ENCODE measurements at places on chromosomes 16 and 17.
A peak's percentile ranks its signal among the peaks of the same experiment; 100 is the strongest.

- no peaks in the 10 kb centered on the region for H3K4me1 ChIP-seq
- no peak overlapping the region for H3K4me3 ChIP-seq
- no peak overlapping the region for H3K27ac ChIP-seq
- no peak for DNase-seq
Observed at GRCh38 chr16:1845985-1846384, 19.0 kb downstream of the FAHD1 start.

DNA sequence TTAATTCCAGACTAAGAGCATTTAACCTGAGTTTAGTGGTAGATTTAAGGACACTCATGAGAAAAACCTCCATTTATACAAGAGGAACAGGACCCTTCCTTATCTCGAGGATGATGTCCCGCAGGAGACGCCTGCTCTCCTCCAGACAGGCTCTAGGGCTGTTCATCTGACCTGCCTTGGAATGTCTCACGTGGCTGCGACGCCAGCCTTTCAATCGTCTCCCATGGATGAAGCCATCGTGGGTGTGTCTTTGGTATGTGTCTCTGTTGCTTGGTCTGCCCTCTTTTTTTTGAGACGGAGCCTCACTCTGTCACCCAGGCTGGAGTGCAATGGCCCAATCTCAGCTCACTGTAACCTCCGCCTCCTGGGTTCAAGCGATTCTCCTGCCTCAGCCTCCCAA is 16.5 kb downstream of the CHMP6 start:
- H3K27ac ChIP-seq = no peak overlapping the region
- H3K36me3 ChIP-seq = peaks cover 7% of the 10 kb centered on the region
- DNase-seq = no peak
- H3K27me3 ChIP-seq = peaks cover 8% of the 10 kb centered on the region

DNA sequence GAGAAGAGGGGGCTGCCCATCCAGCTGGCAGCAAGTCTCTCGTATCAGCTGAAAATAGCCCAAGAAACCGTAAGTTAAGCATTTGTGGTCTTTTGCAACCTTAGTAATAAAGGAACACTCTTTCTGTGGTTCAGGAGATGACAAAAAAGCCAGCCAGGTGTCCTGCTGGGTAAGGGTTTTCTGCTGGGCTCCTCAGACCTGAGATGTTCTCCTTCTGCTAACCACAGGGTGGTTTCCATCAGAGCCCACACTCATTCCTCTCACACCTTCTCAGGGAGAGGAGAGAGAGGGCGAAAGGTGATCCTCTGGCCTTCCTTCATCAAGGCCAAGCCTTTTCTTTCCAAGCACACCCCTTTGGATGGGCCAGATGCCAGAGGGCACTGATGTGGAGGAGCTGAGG is 70.7 kb downstream of the TEX14 start:
- H3K36me3 ChIP-seq = no peaks in the 10 kb centered on the region
- peaks cover 3% of the 10 kb centered on the region for H3K27me3 ChIP-seq
- no peak for DNase-seq

- H3K4me3 ChIP-seq = no peak overlapping the region
- DNase-seq = no peak
- H3K4me1 ChIP-seq = peaks cover 25% of the 10 kb centered on the region
- H3K27me3 ChIP-seq = peaks cover 7% of the 10 kb centered on the region
Observed at GRCh38 chr17:52134641-52135040, 23.9 kb downstream of the CA10 start.

- H3K4me1 ChIP-seq = no peaks in the 10 kb centered on the region
- H3K36me3 ChIP-seq = no peaks in the 10 kb centered on the region
- peaks cover 5% of the 10 kb centered on the region for H3K27me3 ChIP-seq
Observed at GRCh38 chr17:27259356-27259755, 34.6 kb upstream of the WSB1 start.

DNA sequence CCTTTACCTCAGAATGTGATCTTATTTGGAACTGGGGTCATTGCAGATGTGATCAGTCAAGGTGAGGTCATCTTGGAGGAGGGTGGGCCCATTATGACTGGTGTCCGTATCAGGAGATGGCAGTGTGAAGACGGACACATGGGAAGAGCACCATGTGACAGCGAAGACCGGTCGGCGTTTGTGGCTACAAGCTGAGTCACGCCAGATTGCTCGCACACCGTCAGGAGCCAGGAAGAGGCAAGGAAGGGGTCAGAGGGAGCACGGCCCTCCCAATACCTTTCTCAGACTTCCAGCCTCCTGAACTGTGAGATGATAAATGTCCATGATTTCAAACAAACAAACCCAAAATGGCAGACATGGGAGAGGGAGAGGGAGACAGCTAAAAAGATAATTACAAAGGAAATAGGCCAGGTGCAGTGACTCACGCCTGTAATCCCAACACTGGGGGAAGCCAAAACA is 13.2 kb downstream of the STARD3 start:
- DNase-seq = no peak
- peaks cover 2% of the 10 kb centered on the region for H3K4me1 ChIP-seq
- H3K4me3 ChIP-seq = no peak overlapping the region

DNA sequence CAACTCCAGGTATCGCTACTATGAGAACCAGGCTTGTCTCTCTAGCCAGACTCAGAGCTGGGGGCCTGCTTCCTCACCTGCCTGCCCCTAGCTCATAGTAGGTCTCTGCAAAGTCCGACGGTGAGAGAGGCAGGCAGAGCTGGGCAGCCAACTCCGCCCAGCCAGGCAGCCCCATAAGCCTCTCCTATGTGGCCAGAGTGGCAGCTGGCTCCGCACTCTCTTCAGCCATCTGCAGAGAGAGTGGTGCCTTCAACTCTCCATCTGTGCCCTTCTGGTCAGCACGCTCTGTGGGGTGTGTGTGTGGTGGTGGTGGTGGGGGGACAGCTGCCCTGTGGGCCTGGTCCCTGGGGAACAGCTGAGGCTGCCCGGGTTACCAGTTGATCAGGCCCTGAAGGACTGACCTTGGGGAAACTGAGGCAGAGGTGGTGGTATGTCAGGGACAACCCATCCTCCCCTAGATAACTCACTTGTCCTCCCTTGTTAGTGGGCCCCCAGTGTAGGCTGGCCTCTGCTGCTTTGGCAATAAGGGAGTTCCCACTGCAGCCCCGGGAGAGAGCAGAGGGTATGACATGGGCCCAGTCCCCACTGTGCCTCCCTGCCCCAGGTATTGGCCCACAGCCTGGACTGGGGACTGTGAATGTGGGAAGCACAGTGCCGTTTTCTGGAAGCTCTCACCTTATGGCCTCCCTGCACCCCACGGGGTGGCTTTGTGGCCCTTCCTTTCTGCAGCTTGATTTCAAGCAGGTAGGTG is 1.8 kb upstream of the ADGRG1 start:
- peak overlapping the region; percentile 91 for H3K27ac ChIP-seq
- H3K4me1 ChIP-seq = peaks cover 50% of the 10 kb centered on the region
- H3K36me3 ChIP-seq = no peaks in the 10 kb centered on the region

DNA sequence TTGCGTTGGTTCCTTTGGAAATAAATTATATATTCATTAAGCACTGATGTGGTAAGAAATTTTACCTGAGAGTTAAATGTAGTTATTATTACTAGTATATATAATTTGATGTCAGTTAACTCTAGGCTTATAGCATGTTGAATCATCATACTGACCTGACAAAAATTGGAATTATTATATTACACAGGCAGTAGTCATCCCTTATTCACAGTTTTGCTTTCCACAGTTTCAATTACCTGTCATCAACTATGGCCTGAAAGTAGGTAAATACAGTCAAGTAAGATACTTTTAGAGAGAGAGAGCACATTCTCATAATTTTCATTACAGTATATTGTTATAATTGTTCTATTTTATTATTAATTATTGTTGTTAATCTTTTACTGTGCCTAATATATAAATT is 1074.7 kb downstream of the CDH11 start:
- no peaks in the 10 kb centered on the region for H3K4me1 ChIP-seq
- H3K27ac ChIP-seq = no peak overlapping the region
- H3K27me3 ChIP-seq = no peaks in the 10 kb centered on the region
- no peak overlapping the region for H3K4me3 ChIP-seq

GRCh38 chr17:40352779-40353394 is 11.7 kb downstream of the GJD3 start:
- no peak for DNase-seq
- peak overlapping the region; percentile 24 for H3K27ac ChIP-seq
- peak overlapping the region; percentile 70 for H3K4me3 ChIP-seq
- peaks cover 20% of the 10 kb centered on the region for H3K27me3 ChIP-seq
- H3K4me1 ChIP-seq = peaks cover 39% of the 10 kb centered on the region
- H3K36me3 ChIP-seq = peaks cover 3% of the 10 kb centered on the region

GRCh38 chr17:49497148-49498028 is 2.3 kb downstream of the NGFR start:
- H3K4me1 ChIP-seq = peaks cover 30% of the 10 kb centered on the region
- no peaks in the 10 kb centered on the region for H3K36me3 ChIP-seq
- H3K4me3 ChIP-seq = peak overlapping the region; percentile 89
- peak; percentile 83 for DNase-seq
- H3K27me3 ChIP-seq = peaks cover 15% of the 10 kb centered on the region
- H3K27ac ChIP-seq = peak overlapping the region; percentile 52

DNA sequence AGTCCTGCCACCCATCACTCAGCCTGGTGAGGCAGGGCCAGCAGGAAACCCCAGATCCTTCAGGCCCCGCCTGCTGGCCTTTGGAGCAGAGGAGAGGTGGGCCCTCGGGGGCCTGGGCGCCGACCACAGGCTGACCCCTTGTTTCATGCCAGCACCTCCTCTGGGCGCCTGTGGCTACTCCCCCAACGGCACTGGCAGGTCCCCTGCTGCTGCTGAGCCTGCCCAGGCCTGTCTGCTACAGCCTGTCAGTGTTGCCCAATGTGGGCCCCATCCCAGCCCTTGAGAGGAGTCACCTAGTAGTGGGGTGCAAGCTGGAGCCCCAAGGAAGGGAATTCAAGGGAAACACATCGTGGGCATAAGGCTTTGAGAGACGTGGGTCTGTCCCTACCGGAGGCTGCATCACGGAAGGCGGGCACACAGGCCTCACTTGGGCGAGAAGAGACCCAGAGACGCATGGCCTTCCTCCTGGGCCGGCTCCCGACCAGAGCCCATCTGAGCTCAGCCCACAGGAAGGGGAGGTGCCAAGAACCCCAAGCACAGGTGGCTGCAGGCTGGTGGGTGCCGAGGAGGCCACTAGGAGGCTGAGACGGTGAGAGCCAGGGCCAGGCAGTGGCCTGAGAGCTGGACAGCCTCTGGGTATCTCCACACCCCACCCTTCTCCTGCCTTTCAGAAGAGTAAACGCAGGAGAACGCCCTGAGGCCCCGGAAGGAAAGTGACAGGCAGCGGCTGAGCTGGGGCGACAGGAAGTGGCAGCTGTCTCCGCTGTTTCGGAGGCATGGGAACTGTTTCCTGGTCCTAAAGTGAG is 8.0 kb upstream of the FASN start:
- H3K4me3 ChIP-seq = no peak overlapping the region
- no peaks in the 10 kb centered on the region for H3K36me3 ChIP-seq
- H3K27ac ChIP-seq = peak overlapping the region; percentile 82
- H3K4me1 ChIP-seq = peaks cover 17% of the 10 kb centered on the region

GRCh38 chr17:66830451-66830850 is 4.5 kb upstream of the CACNG5 start:
- H3K4me1 ChIP-seq = peaks cover 35% of the 10 kb centered on the region
- H3K36me3 ChIP-seq = no peaks in the 10 kb centered on the region
- no peak for DNase-seq
- H3K4me3 ChIP-seq = peak overlapping the region; percentile 79
- peak overlapping the region; percentile 97 for H3K27ac ChIP-seq
- peaks cover 16% of the 10 kb centered on the region for H3K27me3 ChIP-seq

- no peaks in the 10 kb centered on the region for H3K36me3 ChIP-seq
- no peak overlapping the region for H3K4me3 ChIP-seq
- H3K4me1 ChIP-seq = no peaks in the 10 kb centered on the region
- no peak for DNase-seq
- H3K27me3 ChIP-seq = no peaks in the 10 kb centered on the region
Observed at GRCh38 chr16:19997734-19998133, 76.0 kb downstream of the GPR139 start.

DNA sequence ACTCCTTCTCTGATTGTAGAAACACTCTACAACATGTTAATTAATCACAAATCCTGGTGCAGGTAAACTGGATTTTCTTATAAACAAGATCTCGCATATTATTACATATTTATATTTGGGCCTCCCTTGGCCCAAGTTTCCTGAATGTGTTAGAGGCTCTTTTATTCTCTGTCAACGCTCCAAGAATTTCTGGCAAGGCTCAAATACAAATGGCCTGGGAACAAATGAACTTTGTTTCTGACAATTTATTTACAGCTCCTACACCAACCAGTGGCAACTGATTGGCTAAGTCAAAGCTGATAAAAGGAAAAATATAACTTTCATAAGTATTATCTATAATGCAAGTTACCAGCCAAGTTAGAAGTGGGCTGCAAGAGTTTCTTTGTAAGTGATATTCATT is 64.9 kb upstream of the CORO6 start:
- H3K4me3 ChIP-seq = no peak overlapping the region
- H3K27me3 ChIP-seq = no peaks in the 10 kb centered on the region
- H3K36me3 ChIP-seq = no peaks in the 10 kb centered on the region
- no peak for DNase-seq

DNA sequence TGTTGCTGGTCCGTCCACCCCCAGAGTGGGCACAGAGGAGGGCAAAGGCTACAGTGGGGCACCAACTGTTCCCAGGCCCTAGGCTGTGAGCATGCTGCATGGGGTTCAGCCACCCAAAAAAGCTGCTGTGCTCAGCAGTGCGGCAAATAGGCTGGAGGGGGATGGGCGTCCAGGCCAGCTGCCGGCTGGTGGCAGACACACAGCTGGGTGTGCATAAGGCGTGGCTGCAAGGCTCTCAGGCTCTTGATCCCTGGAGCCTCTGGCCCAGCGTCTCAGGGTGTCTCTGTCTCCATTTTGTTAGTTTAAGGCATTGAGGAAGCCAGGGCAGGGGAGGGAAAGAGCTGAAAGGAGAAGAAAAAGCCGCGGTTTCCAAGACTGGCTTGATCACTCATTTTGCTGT is 8.8 kb downstream of the RPL19 start:
- peaks cover 11% of the 10 kb centered on the region for H3K4me1 ChIP-seq
- H3K27me3 ChIP-seq = peaks cover 8% of the 10 kb centered on the region
- H3K27ac ChIP-seq = peak overlapping the region; percentile 43
- DNase-seq = peak; percentile 79
- H3K36me3 ChIP-seq = no peaks in the 10 kb centered on the region
- peak overlapping the region; percentile 59 for H3K4me3 ChIP-seq

DNA sequence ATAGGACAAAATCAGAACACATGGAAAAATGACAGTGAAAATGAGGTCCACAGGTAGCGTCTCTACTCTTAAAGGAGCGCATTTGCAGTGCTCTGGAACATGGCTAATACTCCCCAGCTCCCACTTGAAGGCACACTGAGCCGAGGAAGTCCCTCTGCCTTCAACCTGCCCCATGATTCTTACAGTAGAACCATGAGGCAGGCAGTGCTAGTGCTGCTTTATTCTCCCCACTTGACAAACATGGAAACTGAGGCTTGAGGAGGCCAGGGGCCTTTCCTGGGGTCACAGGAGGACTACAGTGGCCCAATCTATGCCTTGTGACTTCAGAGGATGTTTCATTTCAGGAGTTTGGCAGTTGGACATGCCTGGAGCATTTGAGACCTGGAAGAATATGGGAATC is 244.1 kb upstream of the MAF start:
- DNase-seq = no peak
- H3K36me3 ChIP-seq = no peaks in the 10 kb centered on the region
- peaks cover 2% of the 10 kb centered on the region for H3K4me1 ChIP-seq
- no peak overlapping the region for H3K27ac ChIP-seq
- peaks cover 3% of the 10 kb centered on the region for H3K27me3 ChIP-seq

DNA sequence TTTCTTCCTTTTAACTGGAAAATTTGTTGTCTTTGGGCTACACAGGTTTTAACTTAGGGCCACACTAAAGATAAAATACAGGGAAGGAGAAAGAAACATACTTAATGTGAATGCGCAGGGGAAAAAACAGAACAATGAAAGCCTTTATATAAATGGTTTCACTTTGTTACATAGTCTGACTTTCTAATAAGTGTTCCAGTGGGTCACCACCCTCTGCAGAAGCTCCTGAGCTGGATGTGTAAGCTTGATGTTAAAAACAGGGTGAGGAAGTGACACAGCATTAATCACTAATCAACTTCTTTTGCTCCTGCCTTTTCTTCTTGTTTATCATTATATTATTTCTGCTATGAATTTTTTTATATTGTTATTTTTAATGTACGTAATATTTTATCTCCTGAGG is 445.6 kb upstream of the CA10 start:
- H3K4me3 ChIP-seq = no peak overlapping the region
- no peaks in the 10 kb centered on the region for H3K27me3 ChIP-seq
